Spinal cord (tissue), 10 donors: ENCODE measurements at places on chromosomes 6 and 20. TPM values are rescaled to one million over a fixed set of nuclear protein-coding genes. Genes with fewer than 3 reads are reported as not detected.
A peak's percentile ranks its signal among the peaks of the same experiment; 100 is the strongest.

Gene TNF
- total RNA-seq: 0.39 TPM

DNA sequence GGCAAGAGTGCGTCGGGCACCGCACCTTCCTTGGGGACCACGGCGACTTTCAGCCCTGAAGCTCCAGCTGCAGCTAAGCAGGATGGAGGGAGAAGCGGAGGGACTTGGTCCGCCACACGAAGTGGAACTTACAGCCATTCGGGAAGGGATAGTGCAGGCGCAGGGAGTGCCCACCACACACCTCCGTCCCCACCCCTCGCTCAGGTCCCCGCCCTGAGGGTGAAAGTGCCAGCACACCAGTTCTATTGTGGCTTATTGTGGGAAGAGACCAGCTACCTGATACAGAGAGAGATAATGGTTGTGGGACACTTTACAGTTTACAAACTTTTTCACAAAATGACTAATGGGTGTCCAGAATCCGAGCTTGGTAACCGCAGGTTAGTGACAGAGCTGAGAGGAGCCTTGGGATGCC, 76.1 kb downstream of the IRF4 start:
- no peak for DNase-seq

- no peak for DNase-seq
Observed at GRCh38 chr6:71476872-71477271, 188.3 kb downstream of the OGFRL1 start.

Gene FOXQ1
- total RNA-seq: 3.4 TPM

Gene LHFPL5
- 0.79 TPM for total RNA-seq

Gene NMBR
- total RNA-seq: 1.5 TPM

Gene PROKR2
- total RNA-seq: 3.2 TPM

DNA sequence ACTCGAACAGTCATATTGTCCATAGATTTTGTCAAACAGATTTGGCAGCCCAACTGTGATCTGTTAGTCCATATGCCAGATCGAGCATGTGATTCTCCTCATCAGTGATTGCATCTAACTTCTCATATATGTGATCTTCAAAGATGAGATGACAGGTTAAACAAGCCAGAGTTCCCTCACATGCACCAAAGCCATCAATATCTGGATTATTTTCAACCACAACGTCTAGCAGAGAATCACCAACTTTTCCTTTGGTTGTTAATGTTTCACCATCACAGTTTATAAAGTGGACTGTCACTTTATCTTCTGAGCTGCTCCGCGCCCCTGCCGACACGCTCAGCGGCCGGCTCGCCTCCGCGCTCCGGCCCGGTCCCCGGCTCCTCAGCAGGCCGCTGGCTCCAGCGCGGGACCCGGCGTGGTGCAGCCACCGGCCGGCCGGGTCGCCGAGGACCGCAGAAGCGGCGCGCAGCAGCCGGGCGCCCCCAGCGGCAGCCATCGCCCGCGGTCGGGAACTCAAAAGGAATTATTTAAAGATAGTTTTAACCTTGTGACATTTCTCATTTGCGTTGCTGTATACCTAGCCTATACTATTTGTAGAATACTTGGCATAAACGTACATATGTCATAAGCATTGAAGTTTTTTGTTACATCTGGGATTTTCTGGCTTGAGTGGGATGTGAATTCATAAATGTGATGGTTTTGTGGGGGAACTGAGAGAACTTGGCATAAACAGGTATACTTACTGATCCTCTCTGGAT, 40.1 kb upstream of the DYNLRB1 start:
- DNase-seq: peak; percentile 54

DNA sequence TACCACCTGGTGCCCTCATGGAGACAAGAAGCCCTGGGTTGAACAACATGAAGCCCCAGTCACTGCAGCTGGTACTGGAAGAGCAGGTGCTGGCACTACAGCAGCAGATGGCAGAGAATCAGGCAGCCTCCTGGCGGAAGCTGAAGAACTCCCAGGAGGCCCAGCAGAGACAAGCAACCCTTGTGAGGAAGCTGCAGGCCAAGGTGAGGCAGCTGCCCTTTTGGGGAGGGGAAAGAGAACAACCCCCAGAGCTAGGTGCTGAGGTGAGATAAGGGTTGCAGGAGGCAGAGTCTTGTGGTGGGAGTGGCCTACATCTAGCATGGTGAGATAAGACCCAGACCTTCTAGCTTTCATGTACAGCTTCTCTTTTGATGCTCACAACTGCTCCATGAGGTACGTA, 7.0 kb downstream of the CEP250 start:
- DNase-seq: no peak

- no peak for DNase-seq
Observed at GRCh38 chr20:62148908-62149314, 5.3 kb downstream of the SS18L1 start.

Gene PTCHD4
- 11.7 TPM for total RNA-seq

GRCh38 chr6:19804205-19805128, 32.7 kb upstream of the ID4 start:
- DNase-seq: peak; percentile 86

DNA sequence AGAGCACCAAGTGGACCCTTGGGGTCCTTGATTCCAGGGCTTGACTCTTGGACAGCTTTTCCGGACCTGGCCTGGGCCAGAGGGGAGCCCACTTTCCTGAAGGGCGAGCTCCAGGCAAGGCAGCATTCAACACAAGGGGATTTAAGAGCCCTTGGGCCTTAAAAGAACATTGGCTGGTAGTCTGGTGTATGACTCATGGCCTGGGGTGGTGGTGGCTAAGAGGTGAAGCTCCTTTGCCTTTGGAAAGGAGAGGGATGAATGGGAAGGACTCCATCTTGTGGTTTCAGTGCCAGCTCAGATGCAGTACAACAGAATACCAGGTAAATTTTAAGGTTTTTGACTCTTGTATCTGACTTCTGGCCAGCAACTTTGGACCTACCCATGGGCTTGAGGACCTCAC, 760.7 kb downstream of the GRIK2 start:
- no peak for DNase-seq

GRCh38 chr6:164417537-164418261, 891.7 kb downstream of the C6orf118 start:
- DNase-seq: no peak

Gene RSPO3
- total RNA-seq: 4.0 TPM

Gene EYS
- 4.5 TPM for total RNA-seq

- DNase-seq: no peak
Observed at GRCh38 chr20:53165452-53165851, 193.3 kb downstream of the TSHZ2 start.

Gene SRC
- total RNA-seq: 15.6 TPM

Gene DNMT3B
- total RNA-seq: 2.6 TPM

DNA sequence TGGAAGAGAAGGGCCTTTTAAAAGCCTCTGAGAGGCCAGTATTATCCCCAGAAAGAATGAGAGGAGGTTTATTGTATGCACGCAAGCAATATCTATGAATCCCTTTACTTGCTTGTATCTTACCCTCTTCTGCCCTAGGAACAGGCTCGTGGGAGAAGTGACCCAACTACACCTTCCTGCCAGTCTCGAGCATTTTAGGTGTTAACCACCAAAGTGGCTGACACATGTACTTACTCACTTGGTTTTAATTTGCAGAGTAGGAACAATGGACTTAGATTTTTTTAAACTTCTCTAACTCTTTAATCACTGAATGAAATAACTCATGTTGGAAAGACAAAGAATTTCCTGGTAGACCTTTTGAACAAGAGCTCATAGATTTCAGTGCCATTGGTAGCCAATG, 296.9 kb downstream of the PLCB1 start:
- DNase-seq: no peak

Gene DSTN
- 174 TPM for total RNA-seq

DNA sequence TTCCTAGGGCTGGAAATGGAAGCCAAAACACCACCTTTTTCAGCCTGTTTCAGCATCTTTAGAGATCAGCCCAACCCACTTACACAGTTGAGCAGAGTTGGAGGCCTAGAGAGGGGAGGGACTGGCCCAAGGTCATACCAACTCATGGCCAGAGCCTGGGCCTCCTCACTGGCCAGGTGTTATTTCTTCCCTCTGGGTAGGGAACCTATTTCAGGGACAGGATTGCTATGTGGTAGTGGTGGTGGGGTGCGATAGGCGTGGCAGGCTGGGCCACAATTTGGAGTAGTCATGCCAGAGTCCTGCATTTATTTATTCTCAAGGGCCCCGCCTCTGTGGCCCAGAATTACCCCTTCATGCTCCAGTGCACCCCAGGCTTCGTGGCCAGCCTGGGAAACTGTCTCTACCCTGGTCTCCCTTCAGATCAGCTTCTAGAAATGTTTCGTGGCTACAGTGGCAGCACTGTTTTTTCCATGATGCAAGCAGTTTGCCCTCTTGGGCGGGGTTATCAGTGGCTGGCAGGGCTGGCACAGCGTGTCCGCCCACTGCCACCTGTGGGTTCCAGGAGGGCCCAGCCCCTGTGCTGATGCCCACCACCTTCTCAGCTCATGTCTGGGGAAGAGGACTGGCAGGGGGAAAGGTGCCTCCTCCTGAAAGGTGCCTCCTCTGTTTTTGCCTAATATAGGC, 6.2 kb downstream of the VEGFA start:
- DNase-seq: no peak

- DNase-seq: no peak
Observed at GRCh38 chr6:111566873-111567517, 38.7 kb downstream of the TRAF3IP2 start.

Gene SLC35B3
- total RNA-seq: 18.6 TPM

Gene AFG1L
- total RNA-seq: 11.3 TPM

Gene CRISP3
- total RNA-seq: 5.4 TPM

Gene RAB32
- 18.1 TPM for total RNA-seq

Gene IP6K3
- total RNA-seq: 1.0 TPM

DNA sequence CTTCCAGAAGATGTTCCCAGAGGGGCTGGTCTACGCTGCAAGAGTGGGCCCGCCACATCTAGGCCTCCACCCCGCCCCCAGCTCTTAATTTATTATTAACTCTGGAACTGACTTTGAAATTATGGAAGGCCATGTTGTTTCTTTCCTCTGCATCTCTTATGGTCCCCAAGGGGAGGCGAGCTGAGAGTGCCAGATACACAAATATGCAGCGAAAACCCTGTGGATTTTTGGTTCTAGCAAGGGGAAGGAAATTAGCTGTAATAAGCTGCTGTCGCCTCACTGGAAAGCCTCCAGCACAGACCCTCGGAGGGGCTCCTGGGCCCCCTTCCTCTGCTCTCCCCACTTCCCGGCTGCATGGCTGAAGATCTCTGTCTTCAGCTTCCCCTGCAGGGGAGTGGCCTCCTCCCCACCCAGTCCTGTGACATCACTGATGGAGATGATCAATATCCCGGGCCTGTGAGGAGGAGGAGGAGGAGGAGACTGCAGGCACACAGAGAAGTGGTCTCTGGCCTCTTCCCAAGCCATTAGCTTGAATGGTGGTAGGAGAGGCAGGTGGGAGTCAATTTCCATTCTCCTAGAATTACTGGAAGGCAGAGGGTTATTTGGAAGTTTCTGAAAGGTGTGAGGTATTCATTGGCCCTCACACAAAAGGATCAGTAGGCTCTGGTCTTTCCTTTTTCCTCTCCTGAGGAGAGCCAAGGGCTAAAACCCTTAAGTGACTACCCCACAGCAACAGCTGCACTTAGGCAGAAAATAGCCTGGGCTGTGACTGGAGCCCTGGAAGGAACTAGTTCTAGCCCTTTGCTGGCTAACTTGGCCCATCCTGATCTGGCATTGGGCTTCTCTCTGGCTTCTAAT, 39.7 kb upstream of the CCDC167 start:
- DNase-seq: no peak

- DNase-seq: no peak
Observed at GRCh38 chr6:897528-898207, 204.7 kb upstream of the EXOC2 start.

Gene SLC13A3
- 303 TPM for total RNA-seq

- no peak for DNase-seq
Observed at GRCh38 chr6:38215225-38215624, 395.7 kb downstream of the ZFAND3 start.

- no peak for DNase-seq
Observed at GRCh38 chr6:115319823-115320222, 740.9 kb downstream of the FRK start.

- DNase-seq: peak; percentile 73
Observed at GRCh38 chr20:57381596-57382503, 9.3 kb upstream of the RBM38 start.

DNA sequence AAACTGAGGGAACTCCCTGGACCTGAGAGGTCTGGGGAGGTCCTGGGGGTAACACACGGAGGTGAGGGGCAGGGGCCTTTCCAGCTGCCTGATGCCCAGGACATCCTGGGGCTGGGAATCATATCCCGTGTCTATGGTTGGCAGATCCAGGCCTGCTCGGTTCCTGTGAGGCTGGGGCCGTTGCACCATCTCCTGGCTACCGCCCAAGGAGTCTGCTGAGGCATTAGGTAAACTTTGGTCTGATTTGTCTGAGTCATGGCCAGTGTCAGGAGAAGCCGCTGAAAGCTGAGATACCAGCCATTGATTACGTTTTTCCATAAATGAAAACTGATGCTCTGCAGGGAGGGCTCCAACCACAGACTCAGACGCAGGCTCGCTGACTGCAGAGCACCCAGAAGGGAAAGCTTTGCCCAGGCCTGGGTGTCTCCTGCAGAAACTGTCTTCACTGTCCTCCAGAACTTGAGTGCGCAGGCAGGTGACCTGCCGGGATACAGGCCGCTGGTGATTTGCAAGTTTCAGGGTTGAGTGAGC, 14.2 kb downstream of the TRAF3IP2 start:
- DNase-seq: no peak

DNA sequence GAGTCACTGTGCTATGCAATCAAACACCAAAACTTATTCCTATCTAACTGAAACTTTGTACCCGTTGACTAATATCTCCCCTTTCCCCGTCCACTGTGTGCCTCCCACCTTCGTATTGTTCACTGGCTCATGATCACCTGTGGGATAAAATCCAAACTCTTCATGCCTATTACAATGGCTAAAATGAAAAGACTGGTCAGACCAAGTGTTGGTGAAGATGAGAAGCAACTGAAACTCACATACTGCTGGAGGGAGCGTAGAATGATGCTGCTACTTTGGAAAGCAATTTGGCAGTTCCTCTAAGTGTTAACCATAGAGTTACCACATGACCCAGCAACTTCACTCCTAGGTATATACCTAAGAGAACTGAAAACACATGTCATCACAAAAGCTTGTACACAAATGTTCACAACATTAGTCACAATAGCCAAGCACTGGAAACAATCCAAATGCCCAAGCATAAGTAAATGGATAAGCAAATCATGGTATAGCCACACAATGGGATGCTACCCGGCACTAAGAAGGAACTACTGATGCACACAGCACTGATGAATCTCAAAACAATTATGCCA, 13.1 kb downstream of the RPS10 start:
- DNase-seq: no peak

Gene CAPN11
- 0.17 TPM for total RNA-seq

GRCh38 chr6:89378628-89379027, 26.1 kb upstream of the UBE2J1 start:
- no peak for DNase-seq

Gene DBNDD2
- 31.5 TPM for total RNA-seq

DNA sequence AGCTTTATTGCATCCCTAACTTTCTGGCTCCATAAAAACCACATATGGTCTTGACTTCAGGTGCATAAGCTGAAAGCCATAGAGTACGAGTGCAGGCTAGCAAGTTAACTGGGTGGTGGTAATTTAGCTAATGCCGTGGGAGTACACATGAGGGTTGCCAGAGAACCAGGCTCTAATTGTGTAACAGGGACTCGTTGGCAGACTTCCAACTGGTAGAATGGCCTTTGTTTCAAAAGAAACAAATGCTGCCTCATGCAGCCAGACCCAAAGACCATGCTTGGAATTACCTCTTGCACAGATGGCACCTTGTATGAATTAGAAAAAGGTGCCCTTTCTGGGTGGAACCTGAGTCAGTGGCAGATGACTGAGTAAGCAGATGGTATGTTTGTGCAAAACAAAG, 73.2 kb downstream of the LY86 start:
- peak; percentile 77 for DNase-seq
